Activated CD4-positive, alpha-beta T cell treated with anti-CD3 and anti-CD28 coated beads for 24 hours (primary cell): ENCODE measurements at places on chromosomes 16 and 17.

- no peak for DNase-seq
These were observed 12.8 kb downstream of the DDX19A start for GRCh38 chr16:70359552-70359951.

GRCh38 chr17:40559954-40560591 is 5.2 kb downstream of the CCR7 start:
- peak; percentile 73 for DNase-seq

DNA sequence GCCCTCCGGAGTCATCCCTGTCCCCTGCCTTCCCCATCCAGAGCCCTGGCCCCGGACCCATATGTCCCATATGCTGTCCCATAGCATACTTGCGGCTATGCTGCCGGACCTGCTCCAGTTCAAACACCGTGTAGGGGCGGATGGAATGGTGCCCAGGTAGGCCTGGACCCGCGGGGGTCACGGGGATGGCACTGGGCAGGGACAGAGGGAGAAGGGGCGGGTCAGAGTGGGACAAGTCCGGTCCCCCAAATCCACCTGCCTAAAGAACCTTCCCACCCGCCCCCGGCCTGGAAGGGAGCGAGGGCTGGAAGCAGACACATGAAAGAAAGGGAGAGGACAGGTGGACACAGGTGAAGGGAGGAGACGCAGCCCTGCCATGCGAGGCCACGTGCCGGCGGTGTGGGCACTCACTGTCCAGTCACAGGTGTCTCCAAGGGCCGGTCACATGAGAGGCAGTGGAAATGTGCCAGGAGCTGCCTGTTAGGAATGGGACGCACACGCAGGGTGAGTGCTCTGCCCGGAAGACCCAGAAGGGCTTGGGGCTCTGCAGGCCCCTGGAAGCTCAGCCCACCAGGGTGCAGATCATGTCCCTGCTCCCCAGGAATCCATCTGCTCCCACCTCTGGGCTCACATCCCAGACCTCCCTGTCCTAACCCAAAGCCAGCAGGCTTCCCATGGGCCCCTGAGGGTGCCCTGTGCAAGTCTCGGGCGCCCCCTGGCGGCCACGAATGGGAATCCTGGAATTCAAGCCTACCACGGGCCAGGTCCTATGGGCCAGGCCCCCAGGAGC is 14.0 kb downstream of the UBALD2 start:
- peak; percentile 85 for DNase-seq

GRCh38 chr16:86294535-86295196 is 215.7 kb upstream of the FOXF1 start:
- no peak for DNase-seq

DNA sequence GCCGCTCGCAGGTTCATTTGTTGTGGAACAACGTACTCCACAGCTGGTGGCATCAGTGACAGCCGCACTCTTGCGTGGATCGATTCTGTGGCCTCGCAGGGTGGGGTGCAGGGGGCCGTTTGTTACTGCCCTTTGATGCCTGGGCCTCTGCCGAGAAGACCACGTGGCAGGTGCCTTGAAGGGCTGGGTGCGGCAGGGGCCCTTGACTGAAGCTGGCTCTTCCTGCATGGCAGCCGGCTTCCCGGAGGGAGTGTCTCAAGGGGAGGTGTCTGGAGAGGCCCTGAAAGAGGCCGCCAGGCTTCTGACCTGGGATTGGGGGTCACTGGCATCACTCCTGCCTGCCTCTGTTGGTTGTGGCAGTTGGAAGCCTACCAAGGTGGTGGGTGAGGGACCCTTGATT is 43.8 kb downstream of the TBCD start:
- no peak for DNase-seq

- DNase-seq, result no peak
These were observed 35.9 kb upstream of the HAS3 start for GRCh38 chr16:69069504-69069903.

- no peak for DNase-seq
These were observed 22.1 kb upstream of the MTMR4 start for GRCh38 chr17:58536542-58536941.

GRCh38 chr16:18792836-18793433 is 2.8 kb upstream of the RPS15A start:
- no peak for DNase-seq
